Ecto neural progenitor cell (in vitro differentiated cells): ENCODE measurements at places on chromosomes 3 and 15.

GRCh38 chr3:98733812-98734281 lies 29.3 kb upstream of the ST3GAL6 start:
- no peak for DNase-seq

GRCh38 chr3:110393941-110394340 lies 677.7 kb upstream of the NECTIN3 start:
- DNase-seq: no peak

GRCh38 chr3:58754074-58754473 lies 87.5 kb upstream of the FAM3D start:
- DNase-seq: no peak

GRCh38 chr15:62799919-62800318 lies 242.6 kb upstream of the TPM1 start:
- no peak for DNase-seq

- no peak for DNase-seq
Measured at GRCh38 chr15:79849789-79850188, 47.0 kb downstream of the MTHFS start.

- DNase-seq: no peak
Measured at GRCh38 chr3:172201870-172202236, 162.5 kb downstream of the FNDC3B start.

GRCh38 chr15:68234060-68234459 lies 4.5 kb upstream of the CLN6 start:
- no peak for DNase-seq

- no peak for DNase-seq
Measured at GRCh38 chr3:108006881-108007331, 83.9 kb downstream of the CD47 start.

DNA sequence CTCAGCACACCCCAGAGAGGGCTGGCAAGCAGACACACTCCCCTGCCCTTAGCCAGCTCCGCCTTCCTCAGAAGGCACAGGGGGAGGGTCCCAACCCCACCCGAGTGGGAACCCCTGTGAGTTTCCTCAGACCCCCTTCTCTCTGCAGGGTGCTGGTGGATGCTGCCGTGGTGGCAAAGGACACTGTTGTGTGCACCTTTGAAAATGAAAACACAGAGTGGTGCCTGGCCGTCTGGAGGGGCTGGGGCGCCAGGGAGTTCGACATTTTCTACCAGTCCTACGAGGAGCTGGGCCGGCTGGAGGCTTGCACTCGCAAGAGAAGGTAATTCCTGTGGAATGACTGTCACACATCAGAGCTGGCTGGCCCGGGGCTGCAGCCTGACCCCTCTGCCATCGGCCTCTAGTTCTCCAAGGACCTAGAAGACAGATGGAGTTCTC lies 149.4 kb downstream of the LRRK1 start:
- DNase-seq: no peak

DNA sequence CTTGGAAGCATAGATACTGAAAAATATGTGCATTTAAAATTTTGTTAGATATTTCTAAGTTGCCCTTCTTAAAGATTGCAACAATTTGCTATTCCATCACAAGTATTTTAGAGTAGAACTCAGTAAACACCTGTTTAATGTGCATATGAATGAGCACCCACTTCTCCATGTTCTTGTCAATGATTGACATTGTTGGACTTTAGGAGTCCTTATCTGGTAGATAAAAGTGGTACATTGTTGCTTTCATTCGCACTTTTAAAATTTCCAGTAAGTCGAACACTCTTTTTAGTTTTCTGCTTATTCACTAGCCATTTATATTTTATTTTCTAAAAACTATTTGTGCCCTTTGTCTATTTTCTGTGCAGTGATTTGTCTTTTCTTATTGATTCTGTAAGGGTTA lies 478.3 kb downstream of the SOX2 start:
- no peak for DNase-seq

DNA sequence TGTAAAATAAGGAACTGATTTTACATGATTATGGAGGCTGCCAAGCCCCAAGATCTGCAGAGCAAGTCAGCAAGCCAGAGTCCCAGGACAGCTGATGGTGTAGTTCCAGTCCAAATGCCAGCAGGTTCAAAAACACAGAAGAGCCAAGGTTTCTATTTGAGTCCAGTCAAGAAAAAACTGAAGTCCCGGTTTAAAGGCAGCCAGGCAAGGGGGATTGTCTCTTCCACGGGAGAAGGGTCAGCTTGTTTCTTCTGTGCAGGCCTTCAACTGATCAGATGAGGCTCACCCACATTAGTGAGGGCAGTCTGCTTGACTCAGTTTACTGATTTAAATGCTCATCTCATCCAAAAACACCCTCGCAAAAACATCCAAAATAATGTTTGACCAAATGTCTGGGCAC lies 246.2 kb downstream of the PLCL2 start:
- DNase-seq: peak; percentile 14

DNA sequence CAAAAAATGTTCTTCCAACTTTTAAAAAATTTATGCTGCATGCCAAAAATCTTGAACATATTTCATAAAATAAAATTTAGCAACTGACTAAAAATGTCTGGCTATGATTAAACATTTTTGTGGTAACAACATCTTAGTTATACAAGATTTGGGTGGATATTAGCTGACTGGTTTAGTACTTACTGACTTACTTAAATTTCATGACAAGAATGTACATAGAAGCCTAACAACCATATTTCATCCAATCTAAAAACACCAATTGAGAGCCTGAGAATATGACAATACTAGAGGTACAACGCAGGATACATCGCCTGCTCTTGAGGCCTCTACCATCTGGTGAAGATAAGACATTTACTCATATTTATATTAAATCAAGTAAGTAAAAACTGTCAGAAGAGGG lies 34.6 kb downstream of the GNB4 start:
- DNase-seq: no peak

DNA sequence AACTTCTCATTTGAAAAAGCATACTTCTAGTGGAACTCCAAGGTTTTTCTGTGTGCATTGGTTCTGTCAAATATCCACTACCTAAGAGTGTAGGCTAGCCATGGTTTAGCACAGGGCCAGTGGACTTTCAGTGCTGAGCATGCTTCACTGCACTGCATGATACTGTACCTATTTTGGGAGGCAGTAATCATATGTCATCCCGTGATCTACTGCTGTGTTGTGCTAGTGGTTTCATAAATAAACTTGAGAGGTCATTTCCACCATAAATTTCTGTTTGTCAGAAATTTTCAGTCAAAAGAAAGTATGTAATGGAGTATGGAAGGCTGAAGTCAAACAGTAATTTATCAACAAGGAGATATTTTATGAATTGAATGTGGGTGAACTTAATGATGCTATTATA lies 203.6 kb downstream of the ROBO1 start:
- no peak for DNase-seq

DNA sequence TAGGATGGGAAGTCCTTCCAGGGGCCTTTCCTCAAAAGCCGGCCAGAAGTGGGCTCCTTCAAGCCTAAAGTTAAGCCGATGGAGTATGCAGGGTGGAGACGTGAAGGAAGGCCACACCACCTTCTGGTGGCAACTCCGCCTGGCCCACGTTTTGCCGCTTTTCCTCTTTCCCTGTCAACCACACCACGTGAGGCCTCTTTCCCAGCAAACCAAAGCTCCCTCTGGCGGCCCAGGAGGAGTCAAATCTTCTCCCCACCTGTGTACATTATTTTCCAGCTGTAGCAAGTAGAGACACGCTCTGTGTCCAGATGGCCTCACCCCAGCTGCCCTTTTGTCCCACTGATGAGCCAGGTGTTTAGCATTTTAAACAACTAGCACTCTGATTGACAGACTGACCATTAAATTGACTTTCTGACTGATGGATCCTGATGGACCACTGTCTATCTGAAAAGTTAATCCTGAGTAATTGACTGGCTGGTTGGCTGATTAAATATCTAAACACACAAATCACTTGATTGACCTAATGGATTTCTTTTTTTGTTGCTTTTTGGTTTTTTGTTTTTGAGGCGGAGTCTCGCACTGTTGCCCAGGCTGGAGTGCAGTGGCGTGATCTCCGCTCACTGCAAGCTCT lies 59.6 kb upstream of the ZBTB38 start:
- peak; percentile 76 for DNase-seq

DNA sequence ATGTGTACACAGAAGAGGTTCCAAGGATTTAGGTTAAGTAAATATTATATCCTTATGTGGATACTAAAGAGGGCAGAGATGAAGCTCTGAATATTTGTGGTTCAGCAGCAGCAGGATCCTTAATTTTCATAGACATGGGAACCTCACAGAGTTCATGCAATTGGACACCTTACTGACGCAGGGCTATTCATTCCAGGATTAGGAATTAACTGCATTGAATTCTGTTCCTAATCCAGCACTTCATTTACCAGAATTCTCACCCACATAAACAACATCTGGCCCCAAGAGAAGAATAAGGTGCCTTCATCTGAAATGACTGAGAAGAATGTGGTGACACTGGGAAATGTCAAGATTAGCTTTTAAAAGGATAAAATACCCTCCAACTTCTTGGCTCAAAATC lies 62.4 kb downstream of the ADAMTS9 start:
- DNase-seq: no peak

DNA sequence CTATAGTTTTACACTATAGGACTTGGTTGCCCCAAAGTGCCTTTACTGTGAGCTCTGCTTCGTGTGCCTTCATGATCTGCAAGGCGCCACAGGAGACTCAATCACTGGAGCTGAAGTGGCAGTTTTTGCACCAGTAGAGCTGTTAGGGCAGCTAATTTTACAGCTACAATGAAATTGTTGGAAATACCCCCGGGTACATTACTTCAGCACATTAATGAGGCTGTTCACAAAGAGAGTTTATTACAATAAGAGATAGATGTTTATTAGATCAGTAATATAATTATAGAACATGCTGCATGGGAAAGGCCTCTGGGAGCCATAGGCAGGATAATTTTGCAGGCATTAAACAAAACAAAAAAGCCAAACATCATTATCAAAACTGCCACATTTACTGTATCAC lies 231.1 kb downstream of the CTNNB1 start:
- DNase-seq: no peak

DNA sequence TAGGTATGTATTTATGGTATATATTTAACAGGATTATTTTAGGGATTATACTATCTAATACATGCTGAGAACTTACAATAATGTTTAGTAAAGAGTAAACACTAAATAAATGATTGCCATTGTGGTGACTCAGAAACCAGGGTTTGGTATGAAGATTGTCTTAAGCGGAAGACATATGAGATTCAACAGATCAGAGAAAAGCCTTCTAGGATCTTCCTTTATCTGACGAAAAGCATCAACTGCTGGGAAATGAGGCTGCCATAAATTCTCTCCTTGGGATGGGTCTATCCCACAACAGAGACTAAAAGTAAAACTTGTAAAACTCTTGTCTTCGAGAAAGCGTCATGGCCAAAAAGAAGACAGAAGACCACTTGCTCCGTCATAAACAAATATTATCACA lies 1352.2 kb upstream of the EPHA6 start:
- no peak for DNase-seq
